ENCODE measurements at places on chromosomes 1 and 21. TPM values are rescaled to one million over a fixed set of nuclear protein-coding genes. Genes with fewer than 3 reads are reported as not detected.

DNA sequence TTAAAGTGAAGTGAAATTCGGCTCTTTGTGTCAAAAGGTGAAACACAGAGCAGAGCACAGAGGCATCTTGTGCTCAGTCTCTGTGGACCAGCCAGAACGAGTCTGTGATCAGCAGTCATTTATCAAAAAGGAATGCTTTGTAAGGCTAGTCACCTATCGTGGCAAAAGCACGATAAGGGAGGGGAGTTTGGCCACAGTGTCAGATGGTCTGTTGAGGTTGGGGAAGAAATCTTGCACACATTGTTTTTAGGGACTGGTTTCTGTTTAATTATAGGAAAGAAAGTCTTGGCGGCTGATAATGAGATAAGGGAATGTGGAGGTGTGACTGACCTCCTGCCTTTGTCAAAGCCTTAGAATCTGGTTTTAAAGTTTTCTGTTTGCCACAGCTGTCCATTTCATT lies 58.2 kb upstream of the KIAA1614 start:
- peak; percentile 21 for DNase-seq

- DNase-seq: no peak
Measured at GRCh38 chr21:44637018-44637850, at the start of gene KRTAP10-10. TSS of gene KRTAP10-10 (plus strand) at chr21:44637356. CDS start at chr21:44637418, 62 bp downstream.

Gene PEX11B
- 34.9 TPM for total RNA-seq

GRCh38 chr1:22470227-22470626 lies 18.6 kb downstream of the ZBTB40 start:
- no peak for DNase-seq

Gene SLC6A9
- 0.48 TPM for total RNA-seq

GRCh38 chr1:98181036-98181764 lies 260.4 kb upstream of the DPYD start:
- no peak for DNase-seq

Gene DCDC2B
- total RNA-seq: 0.72 TPM

- no peak for DNase-seq
Measured at GRCh38 chr1:205017001-205017400, 26.0 kb upstream of the CNTN2 start.

GRCh38 chr1:202593845-202594244 lies 116.4 kb downstream of the SYT2 start:
- DNase-seq: no peak

- DNase-seq: peak; percentile 30
Measured at GRCh38 chr1:166840309-166841274, 1.3 kb downstream of the POGK start.

GRCh38 chr1:153774780-153775457 lies at the start of gene SLC27A3:
TSS of gene SLC27A3 (plus strand) at chr1:153775407. CDS start at chr1:153775498, 91 bp downstream.
- peak; percentile 95 for DNase-seq

DNA sequence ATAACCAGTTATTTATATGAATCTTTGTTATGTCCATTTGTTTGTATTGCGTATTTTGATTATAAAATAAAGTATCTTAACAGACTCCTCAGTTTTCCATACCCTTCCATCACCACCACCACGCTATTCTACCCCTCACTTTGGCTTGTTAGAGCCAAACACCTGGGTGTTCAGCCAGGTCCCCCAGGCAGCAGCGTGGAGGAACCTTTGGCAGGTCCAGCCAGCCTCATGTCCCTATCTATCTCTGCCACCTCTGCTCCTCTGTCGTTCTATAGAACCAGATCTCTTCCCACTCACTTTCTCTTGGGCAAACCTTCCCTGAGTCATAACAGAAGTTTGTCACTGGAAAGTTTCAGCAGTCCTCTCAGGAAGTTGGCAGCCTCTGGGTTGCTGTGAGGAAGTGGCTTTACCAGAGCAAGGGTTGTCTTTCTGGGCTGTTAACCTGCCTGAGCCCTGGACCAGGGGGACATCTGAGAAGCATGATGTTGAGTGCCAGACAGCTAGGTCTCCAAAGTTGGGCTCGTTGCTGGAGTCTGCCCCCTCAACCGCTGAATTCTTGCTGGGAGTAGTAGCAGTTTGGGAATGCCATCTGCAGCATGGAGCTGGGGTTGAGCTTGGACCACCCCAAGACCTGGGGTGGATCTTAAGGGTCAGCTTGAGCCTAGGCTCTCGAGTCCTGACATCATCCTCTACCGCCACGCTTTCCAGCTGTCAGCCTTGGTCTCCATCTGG lies 996 bp upstream of the SH3BGRL3 start:
- peak; percentile 71 for DNase-seq

DNA sequence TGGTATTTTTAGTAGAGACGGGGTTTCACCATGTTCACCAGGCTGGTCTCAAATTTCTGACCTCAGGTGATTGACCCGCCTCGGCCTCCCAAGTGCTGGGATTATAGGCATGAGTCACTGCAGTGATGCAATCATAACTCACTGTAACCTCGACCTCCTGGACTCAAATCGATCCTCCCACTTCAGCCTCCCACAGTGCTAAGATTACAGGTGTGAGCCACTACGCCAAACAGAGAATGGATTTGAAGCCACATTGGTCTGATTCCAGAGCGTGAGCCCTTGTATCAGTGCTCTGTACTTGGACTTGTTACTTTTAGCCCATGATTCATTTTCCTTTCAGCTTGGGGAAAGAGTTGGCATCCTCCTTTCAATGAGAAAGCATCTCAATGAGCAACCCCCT lies 14.9 kb upstream of the ZNF683 start:
- DNase-seq: no peak

Gene B3GALT5
- total RNA-seq: 1.2 TPM

- no peak for DNase-seq
Measured at GRCh38 chr21:34790834-34791233, 122.0 kb downstream of the CLIC6 start.

Gene SLC44A5
- total RNA-seq: 5.3 TPM

- DNase-seq: no peak
Measured at GRCh38 chr1:3924825-3925220, 24.8 kb upstream of the C1orf174 start.

DNA sequence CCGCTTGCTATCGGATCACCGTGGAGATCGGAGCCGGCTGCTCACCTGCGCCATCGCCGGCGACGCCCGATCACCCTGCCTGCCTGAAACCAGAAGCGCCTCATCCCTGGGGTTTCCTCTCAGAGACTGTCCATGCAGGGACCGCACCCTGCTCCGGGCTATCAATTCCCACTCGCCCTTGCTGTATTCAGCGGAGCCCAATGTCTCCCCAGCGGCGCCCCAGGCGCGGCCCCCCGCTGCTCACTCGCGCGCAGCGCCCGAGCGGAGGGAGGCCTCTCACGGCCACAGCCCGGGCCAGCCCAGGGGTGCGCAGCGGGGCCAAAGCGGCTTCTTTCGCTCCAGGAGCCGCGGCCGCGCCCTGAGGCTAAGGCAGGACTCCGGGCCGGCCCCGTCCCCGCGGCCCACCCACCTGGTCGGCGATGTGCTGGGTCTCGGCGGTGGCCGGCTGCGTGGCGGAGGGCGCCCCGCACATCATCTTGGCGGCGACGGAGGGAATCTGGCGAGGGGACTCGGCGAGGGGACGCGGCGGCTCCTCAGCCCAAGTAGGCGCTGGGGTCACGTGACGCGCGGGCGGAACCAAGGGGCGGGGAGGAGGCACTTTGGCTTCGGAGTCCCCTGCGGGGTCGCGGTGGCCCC lies at the start of gene CSTB:
TSS of gene CSTB (minus strand) at position 514 of the 636 bp plus-strand sequence. CDS start at position 475, 39 bp downstream.
- peak; percentile 78 for DNase-seq

DNA sequence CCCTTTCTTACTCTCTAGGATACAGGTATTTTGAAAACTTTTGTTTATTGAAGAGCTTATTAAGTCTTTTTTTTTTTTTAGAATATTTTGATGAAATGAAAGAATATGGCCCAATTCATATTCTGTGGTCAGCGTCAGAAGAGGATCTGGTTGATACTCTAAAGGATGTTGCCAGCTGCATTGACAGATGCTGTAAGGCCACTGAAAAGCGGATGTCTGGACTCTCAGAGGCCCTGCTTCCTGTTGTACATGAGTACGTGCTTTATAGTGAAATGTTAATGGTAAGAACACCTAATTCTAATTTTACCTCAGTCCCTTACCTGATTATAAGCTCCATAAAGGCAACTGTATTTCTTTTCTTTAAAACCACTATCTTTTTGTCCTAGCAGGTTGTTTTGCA lies 37.1 kb downstream of the SNX7 start:
- no peak for DNase-seq

Measured in umbilical cord (tissue), 2 donors.